Forelimb muscle (tissue), 1 donor: ENCODE measurements at places on chromosomes 1 and 21. TPM values are rescaled to one million over a fixed set of nuclear protein-coding genes. Genes with fewer than 3 reads are reported as not detected.
A peak's percentile ranks its signal among the peaks of the same experiment; 100 is the strongest.

Gene VTCN1
- 0.13 TPM for polyA plus RNA-seq

DNA sequence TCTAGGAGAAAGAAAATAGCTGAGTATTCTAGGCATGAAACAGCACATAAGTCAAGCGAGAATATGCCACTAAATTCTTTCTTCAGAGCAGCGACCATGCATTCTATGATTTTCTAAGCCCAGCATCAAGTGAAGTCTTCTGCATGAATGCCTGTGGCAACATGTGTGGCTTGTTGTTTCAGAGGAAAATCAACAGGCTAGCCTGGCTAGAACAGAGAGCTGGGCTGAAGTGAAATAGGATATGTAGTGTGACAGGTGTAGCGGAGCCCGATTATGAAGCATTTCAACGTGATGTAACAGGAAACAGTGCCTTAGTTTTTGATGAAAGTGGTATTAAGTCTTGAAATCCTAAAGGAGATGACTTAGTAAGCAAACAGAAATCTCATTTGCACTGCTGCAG lies 7.0 kb downstream of the CSDE1 start:
- DNase-seq: no peak

DNA sequence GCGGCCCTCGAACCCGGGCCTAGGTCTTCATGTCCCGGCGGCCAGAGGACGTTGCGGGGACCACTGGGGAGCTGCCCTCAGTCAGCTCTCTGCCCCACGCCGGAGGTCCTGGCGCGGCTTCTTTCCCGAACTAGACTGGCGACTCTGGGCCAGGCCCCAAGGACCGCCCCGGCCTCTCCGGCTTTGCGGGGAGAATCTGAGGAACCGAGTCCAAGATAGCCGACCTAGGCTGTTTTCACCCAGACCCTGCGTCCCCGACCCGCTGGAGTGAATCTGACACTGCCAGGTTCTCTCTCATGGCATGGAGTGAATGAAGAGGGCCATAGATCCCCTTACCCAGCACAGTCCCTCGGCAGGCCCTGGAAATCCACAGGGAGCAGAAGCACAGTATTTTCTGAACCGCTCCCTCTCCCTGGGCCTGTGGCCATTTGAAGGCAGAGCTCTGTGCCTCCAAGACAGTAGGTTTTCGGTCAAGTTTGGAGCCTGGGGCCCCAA lies 9.9 kb upstream of the BARHL2 start:
- DNase-seq: no peak

- DNase-seq: no peak
Measured at GRCh38 chr1:98057236-98057910, 136.5 kb upstream of the DPYD start.

GRCh38 chr1:156805766-156806511 lies 10.7 kb downstream of the SH2D2A start:
- no peak for DNase-seq

GRCh38 chr1:186499571-186499970 lies 38.7 kb upstream of the PDC start:
- DNase-seq: no peak

GRCh38 chr1:119600976-119601375 lies 47.1 kb downstream of the ZNF697 start:
- DNase-seq: no peak

- no peak for DNase-seq
Measured at GRCh38 chr21:15224346-15225086, 159.7 kb upstream of the NRIP1 start.

Gene DAB1
- polyA plus RNA-seq: 3.6 TPM

Gene ILDR2
- polyA plus RNA-seq: 2.5 TPM

GRCh38 chr1:47650205-47650604 lies 212.4 kb downstream of the FOXD2 start:
- DNase-seq: no peak

GRCh38 chr1:169727307-169727706 lies 6.6 kb downstream of the SELE start:
- no peak for DNase-seq

DNA sequence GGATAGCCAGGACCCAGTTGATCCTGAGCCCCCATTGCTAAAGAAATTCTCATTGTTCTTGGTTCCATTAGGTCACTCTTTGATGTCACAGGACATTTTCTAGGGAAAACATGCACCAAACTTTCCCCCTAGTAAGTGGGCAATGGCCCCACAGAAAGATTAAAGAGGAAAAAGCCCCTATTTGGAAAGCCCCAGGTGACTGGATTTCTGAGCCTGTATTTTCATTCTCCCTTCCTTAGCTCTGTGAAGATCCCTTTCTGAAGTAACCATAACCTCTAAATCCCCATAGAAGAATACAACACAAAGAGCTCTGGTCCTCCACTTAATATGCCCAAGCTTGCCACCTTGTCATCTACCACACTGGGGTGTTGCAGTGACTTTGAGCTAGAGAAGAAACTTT lies 232.3 kb upstream of the FGGY start:
- no peak for DNase-seq

DNA sequence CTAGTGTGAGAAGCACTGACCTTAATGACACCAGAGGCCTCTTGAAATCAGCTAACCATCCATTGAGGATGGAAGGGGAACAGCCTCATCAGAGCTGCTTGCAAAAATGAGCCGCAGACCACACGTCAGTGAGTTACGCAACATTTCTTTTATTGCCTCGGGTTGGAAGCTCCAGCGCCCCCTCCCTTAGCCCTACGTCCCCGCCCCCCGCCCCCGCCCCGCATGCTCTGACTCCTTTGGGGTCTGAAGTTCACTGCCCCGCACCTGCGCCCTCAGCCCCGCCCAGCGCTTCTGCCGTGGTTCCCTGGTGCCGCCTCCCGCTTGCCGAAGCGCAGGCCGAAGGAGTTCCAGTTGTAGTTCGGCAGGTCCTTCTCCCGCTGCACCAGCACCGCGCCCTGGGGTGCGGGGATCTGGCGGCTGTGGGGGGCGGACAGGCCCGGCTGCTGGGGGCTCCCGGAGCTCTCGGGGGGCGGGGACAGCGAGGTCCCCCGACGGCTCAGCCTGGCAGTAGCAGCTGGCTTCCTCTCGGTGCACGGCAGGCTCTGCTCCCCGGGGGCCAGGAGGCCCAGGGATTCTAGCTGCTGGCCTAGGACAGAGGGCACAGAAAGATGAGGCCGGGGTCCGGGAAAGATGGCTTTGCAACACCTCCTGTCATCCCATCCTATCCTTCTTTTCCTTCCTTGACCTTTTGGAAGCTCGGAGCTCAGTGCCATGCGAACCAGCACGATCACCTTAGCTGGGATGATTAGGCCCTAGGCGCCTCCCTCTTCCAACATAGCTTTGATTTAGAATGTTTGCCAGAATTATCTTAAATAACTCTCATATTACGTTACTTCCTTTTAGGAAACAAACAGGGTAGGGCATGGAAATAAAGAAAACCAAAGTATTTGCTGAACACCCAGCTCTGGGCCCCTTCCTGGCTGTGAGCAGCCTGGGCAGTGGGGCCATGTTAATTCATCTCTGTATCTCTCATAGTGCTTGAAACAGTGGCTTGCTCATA lies 5.8 kb downstream of the KISS1 start:
- DNase-seq: peak; percentile 17
